ENCODE measurements at places on chromosomes 12 and 14.

GRCh38 chr14:105519946-105520698, 6.3 kb upstream of the TMEM121 start:
- no peak for DNase-seq

DNA sequence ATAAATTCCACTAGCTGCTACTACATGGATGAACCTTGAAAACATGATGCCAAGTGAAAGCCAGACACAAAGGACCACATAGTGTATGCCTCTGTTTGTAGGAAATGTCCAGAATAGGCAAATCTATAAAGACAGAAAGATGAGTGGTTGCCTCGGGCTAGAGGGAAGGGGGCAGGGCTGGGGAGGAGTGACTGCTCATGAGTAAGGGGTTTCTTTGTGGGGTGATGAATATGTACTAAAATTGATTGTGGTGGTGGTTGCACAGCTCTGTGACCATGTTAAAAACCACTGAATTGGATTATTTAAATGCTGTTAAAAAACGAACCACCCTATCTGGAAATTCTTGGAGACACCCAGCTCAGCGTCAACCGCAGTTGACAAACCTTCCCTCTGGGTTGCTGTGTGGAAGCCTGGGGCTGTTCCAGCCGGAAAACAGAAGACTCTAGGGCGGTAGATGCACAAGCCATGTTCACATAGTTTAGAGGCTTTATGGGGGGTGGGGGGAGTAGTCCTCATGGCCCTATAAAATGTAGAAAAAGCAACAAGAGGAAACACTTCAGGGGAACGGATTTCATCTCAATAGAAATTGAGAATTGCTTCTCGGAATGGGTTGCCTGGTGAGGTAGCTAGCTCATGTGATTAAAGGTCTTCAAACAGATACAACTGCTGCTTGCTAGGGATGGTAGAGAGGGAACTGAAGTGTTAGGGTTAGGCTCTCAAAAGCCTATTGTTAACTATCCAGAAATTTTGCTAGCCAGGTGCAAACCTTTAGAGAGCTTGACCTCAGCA, 29.4 kb downstream of the RIN3 start:
- no peak for DNase-seq

GRCh38 chr12:89733579-89734201, 25.1 kb upstream of the ATP2B1 start:
- DNase-seq = no peak

DNA sequence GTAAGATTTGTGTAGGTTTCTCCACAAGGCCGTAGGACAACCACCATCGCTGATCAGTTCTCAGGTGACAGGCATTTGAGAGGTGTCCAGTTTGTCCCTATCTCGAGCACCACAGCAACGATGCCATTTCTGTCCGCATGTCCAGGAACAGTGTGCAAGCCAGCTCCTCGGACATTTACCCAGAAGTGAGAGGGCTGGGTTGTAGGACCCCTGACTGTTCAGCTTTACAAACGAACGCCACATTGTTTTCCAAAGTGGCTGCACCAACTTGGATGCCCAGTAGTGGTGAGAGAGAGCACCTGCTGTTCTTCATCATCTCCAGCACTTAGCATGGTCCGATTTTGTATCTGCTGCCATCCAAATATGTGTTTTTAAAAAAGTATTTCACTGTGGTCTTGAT, 38.6 kb downstream of the CYP46A1 start:
- DNase-seq = no peak

- no peak for DNase-seq
These were observed 19.3 kb upstream of the FKBP4 start for GRCh38 chr12:2775431-2775830.

GRCh38 chr12:43198608-43199007, 353.4 kb downstream of the ADAMTS20 start:
- DNase-seq = no peak

GRCh38 chr14:101630056-101630965, 69.0 kb downstream of the DIO3 start:
- DNase-seq = no peak

GRCh38 chr12:117048585-117048904, 50.7 kb downstream of the TESC start:
- DNase-seq = no peak

DNA sequence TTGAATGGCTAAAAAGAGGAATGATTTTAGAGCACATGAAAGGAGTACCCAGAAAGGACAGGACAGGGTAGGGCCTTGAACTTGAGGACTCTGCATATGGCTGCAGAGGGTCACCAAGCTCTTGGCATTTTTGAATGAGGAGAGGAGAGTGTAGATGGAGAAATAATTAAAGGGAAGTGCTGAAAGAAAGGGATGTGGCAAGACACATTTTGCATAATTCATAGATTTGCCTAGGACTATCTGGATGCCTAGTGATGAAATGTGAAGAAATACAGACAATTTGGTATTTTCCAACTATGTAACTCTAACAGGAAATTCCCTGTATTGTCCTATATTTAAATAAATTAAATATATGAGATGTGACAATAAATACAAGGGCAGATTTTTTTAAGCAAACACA, 27.5 kb upstream of the MDM1 start:
- no peak for DNase-seq

DNA sequence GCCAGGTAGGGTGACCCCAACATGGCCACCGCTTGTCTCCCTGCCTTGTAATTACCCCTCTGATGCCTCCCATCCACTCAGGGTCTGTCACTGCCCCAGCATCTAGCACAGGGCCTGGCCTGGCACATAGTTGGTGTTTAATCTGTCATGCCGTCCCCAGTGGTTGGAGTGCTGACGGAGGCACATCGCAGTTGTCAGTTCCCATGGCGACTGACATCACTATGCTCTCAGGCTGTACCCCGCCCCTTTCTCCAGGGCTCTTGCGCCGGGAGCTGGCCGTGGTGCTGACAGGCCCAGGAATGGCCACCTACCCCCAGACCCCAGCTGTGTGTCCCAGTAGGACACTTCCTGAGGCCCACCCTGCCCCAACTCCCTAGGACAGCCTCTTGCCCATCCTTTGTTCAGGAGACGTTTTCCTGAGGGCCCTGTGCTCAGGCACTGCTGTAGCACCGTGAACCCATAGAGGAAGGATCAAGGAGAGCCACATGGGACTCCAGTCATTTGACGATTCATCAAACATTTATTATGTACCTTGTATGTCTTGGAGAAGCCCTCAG, 23.0 kb downstream of the FAM222A start:
- DNase-seq = no peak

DNA sequence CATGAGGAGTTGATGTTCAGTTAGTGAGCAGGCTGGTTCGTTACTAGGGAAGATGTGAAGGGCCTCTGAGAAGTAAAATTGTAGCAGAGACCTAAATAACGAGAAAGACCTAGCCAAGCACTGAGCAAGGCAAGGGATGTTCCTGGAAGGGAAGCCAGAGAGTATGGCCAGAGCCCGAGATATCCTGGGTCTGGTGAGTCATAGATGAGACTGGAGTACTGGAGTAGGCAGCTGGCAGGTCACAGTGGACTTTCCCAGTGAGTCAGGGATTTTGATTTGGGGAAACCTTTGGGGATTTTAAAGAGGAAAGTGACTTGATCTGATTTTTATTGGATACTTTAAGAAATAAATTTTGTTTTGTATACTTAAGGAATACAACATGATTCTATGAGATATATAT, 369.0 kb downstream of the DIO2 start:
- DNase-seq = no peak

- DNase-seq = no peak
These were observed 70.3 kb downstream of the RIMBP2 start for GRCh38 chr12:130645751-130646150.

DNA sequence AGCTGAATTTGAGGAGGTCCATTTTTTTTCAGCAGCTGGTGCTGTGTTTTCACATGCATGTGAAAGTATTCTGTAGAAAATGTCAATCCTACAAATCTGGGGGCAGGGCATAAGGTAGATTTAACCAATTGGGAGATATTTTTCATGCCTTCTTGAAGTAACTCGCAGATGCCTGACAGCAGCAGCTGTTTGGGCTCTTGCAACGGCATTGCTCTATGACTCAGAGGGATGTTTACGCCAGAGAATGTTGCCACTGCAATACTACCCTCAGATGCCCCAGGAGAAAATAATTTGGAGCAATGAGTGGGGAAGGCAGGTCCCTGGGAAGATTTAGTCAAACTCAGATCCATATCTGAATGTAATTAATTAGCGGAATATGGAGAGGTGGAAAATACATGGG, 42.5 kb upstream of the MYBPC1 start:
- DNase-seq = no peak

GRCh38 chr12:52137746-52138145, 54.1 kb downstream of the KRT80 start:
- DNase-seq = no peak

DNA sequence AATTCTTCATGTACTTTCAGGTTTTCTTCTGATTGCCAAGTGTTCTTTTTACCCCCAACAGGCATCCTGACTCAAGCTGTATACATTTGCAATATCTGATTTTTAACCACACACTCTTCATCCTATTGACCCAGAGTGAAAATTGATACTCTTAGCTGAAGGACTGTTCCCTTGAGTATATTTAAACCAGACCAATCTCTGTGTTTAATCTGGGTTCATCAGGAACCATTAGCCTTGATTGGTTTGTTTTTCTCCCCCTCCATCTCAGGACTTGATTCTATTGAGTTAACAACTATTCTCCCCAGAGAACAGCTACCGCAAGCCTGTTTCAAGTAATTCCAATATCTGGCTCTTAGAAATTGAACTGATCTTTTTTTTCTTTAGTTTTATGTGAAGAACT, 222.3 kb upstream of the NOVA1 start:
- DNase-seq = no peak

DNA sequence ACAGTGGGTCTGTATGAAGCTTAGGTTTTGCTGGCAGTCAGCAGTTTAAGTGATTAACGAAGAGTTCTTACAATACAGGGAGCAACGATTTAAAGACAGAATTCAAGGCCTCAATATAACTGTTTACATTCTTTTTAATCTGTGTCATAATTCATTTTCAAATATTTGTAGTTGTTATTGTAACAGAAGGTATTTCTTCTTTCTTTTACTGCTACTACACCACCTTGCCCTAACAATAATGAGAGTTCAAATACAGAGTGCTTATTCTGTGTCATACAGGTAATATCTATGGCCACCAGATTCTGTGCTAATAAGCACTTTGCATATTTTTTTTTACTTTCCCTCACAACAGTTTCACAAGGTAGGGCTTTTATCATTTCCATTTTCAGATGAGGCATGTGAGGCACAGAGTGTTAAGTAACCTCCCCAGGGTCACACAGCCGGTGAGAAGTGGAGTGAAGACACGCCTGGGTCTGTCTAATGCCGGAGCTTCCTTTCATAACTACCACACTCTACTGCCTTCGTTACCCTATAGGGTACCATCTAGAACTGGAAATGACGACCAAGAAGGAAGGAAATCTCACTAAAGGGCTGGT, 81.9 kb downstream of the PELI2 start:
- DNase-seq = no peak

- DNase-seq = no peak
These were observed 3.4 kb downstream of the B4GALNT3 start for GRCh38 chr12:462936-463705.

- DNase-seq = no peak
These were observed 34.5 kb downstream of the FBRSL1 start for GRCh38 chr12:132524405-132524804.

- DNase-seq = no peak
These were observed 255.3 kb downstream of the AEBP2 start for GRCh38 chr12:19694627-19695026.

GRCh38 chr12:6840761-6841515, at the start of gene GNB3:
TSS of gene GNB3 (plus strand) at chr12:6840925. CDS start at chr12:6841288, 363 bp downstream.
- DNase-seq = no peak

DNA sequence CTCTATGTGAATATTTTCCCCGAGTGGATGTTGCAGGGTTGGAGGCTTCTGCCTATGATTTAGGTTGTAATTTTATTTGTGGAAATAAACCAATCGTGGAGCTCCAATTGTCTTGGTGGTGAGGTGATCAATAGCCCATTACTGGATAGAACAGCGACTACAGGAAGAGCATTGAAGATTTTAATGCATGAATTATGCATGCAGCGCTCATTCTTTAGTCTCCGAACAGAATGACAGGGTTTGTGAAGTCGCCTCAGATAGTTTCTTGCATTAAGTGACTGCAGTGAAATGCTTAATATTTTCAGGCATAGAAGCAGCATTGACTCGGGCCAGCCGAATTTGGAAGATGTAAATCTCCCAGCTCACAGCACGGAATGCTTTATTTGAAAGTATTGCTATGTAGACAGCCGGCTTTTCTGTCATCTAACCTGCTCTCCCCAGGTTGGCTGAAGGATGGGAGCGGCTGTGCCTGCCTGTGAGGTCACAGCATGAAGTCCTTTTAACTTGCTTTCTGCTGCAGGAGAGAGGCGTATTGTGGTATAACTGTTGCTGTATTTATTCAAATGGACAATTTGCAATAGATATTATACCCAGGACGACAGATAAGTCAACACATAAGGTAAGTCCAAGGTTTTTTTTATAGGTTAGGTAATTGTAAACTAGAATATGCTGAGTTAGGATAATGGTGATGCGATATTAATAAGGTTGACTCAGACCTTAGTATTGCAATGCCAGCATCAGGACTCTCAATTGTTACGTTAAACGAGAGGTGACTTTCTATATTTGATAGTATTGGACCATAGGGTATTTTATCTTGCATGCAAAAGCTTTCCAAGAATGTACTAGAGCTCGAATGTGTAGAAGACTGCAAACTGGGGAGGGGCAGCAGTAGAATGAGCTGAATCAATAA, 135.7 kb downstream of the CNTN1 start:
- DNase-seq = no peak

DNA sequence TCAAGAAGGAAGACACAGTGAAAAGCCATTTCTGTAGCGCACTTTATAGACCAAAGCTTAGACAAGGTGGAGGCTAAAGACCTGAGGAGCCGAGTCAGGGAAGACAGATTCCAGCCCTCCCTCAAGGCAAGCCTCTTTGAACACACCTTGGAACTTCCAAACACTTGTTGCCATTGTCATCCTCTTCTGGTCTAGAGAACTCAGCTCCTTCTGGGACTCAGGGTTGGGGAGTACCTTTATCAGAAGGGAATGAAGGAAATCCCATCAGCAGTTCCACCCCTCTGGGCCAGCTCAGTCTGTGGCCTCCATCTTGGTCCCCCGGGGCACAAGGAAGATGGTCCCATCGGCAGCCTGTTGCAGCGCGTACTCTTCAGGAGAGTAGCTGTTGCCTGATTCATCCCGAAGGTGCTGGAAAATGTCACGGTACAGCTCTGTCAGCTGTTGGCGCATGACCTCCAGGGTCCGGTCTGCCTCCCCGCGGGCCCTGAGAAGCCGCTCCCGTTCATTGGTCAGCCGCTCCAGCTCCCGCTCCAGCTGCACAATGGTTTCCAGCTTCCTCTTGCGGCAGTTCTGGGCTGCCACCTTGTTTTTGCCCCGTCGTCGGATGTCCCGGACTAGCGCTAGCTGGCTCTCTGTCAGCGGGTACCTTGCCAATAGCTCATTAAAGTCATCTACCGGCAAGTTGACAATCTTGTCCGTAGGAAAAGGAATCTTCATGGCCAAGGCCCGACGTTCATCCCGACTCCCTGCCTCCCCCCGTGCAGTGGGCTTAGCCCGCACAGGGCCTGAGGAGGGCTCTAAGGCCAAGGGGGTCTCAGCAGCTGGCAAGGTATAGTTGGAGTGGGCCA, 8.5 kb downstream of the NFE2 start:
- DNase-seq = no peak

GRCh38 chr12:124453419-124454351, 113.7 kb downstream of the NCOR2 start:
- DNase-seq = peak; percentile 63

Measured in activated CD4-positive, CD25-positive, alpha-beta regulatory T cell treated with anti-CD3 and anti-CD28 coated beads, Interleukin-2, amount 50 U/mL, for 16 hours (primary cell).